GM23248 (cell line): ENCODE measurements at places on chromosomes 13 and 19. TPM values are rescaled to one million over a fixed set of nuclear protein-coding genes. Genes with fewer than 3 reads are reported as not detected.

DNA sequence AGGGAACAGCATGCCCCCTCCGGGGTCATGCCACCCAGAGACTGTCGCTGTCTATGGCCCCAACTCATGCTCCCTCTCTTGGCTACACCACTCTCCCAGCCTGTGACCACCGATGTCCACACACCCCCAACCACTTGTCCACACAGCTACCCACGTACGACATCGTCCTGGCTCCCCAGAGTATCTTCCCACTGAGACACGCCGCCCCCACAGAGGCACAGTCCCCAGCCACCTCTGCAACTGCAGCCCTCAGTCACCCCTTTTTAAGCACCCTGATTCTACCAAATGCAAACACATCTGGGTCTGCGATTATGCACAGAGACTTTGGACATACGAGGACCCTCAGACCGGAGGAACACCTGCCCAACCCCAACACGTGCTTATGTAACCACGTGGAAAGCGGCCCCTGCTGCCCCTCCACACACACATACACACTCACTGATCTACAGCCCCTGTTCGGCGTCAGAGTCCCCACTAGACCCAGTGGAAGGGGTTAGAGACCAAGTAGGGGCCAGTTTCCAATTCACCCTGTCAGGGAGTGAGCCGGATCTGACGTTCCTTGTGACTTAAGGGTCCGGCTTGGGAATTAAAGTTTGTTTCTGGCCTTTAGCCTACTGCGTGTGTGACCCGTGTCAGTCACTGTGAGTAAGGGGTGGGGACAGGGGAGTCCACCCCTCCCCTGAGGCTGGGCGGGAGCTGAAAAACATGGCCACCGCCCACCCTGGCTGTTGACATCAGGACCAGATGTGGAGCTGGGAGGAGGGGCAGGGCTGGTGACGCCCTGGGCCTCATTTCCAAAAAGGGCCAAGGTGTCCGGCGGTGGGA is 11.9 kb upstream of the AXL start:
- no peaks in the 10 kb centered on the region for H3K36me3 ChIP-seq
- 0 out of 2 replicates have a peak overlapping the region, but pooled peaks have one; percentile 1 for H3K27ac ChIP-seq
- H3K4me3 ChIP-seq, result no peak overlapping the region
- DNase-seq, result peak; percentile 60
- H3K27me3 ChIP-seq, result no peaks in the 10 kb centered on the region

DNA sequence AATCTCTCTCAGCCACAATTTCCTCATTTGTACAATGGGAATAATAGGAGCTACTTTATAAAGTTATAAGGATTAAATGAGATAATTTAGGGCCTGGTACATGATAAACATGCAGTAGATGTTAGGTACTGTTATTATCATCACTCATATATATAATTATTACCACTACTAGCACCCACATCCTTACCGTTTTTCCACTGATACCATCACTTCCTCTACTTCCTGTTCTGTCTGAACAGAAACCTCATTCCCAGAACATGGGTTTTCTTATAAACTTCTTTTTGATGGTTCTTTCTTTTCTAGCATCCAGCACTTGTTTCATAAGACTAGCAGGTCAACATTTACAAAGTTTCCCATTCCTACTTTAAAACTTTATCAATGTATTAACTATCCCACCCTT is 6.3 kb downstream of the CDADC1 start:
- DNase-seq, result no peak
- H3K4me3 ChIP-seq, result no peak overlapping the region
- H3K27ac ChIP-seq, result no peak overlapping the region
- peaks cover 31% of the 10 kb centered on the region for H3K36me3 ChIP-seq

The CGB5 gene
- total RNA-seq, result not detected in 2 replicates

The VSTM1 gene
- not detected in 2 replicates for total RNA-seq

DNA sequence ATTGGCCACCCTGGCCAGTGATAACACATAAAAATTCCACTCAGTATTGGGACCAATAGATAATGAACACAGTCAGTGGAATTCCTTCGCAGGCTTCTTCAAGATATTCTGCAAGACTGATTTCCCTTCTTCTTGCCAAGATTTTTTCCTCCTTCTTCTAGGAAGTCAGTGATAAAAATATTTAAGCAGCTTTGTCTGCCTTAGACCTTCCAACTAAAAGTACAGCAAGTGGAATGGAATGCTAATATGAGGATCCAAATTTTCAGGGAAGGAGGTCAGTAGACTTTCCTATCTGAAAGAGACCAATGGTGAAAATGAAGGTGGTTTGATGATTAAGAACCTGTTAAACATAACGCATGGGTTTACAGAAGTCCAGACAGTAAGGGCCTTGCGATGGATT is 9.6 kb downstream of the STARD13 start:
- peak; percentile 71 for DNase-seq
- peaks cover 95% of the 10 kb centered on the region for H3K4me1 ChIP-seq
- peak overlapping the region; percentile 35 for H3K27ac ChIP-seq
- no peaks in the 10 kb centered on the region for H3K27me3 ChIP-seq
- H3K4me3 ChIP-seq, result no peak overlapping the region

DNA sequence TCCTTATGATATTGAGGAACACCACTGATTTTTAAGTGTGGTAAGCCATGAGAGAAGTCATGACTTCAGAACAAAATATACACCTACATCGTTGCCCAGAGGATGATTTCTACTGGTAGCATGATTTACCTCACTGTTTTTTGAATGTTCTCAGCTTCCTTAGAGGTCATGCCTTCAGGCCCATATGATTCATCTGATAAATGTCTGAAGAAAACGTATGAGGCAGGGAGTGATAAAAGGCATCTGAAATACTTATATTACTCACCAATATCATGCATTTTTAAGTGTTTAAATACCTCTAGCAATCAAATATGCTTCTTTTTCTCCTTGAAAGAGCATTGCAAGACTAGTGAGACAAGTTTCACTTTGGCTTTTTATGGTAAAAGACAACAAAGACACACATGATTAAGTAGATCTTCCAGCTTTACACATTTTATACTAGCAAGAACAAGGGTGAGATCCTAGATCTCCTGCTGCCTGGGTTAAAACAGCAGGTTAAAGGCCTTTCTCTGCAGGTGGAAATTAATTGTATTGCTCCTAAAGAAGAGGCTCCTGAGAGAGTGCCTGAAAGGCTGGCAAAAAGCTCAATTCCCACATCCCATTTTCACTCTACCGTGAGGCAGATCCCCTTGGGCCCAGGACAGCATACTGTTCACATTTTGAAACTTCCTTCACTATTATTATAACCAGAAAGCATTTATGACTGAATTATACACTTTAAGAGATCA is 432.4 kb downstream of the SLITRK1 start:
- peak overlapping the region; percentile 48 for H3K27ac ChIP-seq
- peak overlapping the region; percentile 41; the same call in 1 of the 2 replicates for H3K4me3 ChIP-seq
- no peaks in the 10 kb centered on the region for H3K27me3 ChIP-seq
- no peaks in the 10 kb centered on the region for H3K36me3 ChIP-seq

- no peak overlapping the region for H3K4me3 ChIP-seq
- no peaks in the 10 kb centered on the region for H3K27me3 ChIP-seq
- peak; percentile 29 for DNase-seq
- peaks cover 70% of the 10 kb centered on the region for H3K36me3 ChIP-seq
- no peak overlapping the region for H3K27ac ChIP-seq
- no peaks in the 10 kb centered on the region for H3K4me1 ChIP-seq
Observed at GRCh38 chr13:77176350-77176749, 149.4 kb upstream of the FBXL3 start.

The ZNF555 gene
- 4.3 and 7.3 TPM in 2 replicates for total RNA-seq

The ONECUT3 gene
- total RNA-seq, result not detected in 2 replicates

DNA sequence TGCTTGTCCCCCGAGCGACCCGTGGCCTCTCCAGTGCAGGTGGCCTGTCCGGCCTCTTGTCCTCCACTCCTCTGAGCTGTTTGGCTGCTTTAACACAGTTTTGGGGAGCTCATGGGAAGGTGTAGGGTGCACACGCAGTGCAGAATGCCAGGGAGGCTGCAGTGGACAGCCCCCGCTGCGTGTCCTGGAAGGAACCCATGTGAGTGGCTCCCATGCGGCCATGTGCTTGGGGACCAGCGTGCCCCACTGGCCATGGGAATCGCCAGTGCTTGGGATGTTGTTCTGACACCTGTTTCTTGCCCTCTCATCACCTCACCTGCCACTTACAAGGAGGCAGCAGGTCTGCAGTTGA is 22.6 kb upstream of the F7 start:
- H3K4me3 ChIP-seq, result no peak overlapping the region
- no peaks in the 10 kb centered on the region for H3K4me1 ChIP-seq
- no peak overlapping the region for H3K27ac ChIP-seq

DNA sequence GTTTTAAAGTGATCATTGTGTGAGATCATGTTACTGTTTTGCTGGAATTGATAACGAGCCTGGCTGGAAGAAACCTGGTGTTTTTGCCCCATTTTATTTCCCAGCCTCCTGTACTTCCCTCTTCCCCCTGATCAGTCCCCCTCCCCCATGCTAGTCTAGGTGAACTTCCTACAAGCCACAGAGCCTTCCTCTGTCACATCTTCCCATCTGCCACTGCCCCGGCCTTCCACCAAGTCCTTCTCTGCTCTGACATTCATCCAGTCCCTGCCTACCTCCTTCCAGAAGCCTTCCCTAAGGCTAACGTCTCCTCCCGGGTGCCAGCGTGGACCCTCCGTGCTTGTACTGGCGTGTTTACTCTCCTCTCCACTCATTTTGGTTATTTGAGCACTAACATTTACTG is 14.3 kb downstream of the FARP1 start:
- no peaks in the 10 kb centered on the region for H3K4me1 ChIP-seq
- no peak overlapping the region for H3K27ac ChIP-seq
- DNase-seq, result no peak
- H3K4me3 ChIP-seq, result no peak overlapping the region
- no peaks in the 10 kb centered on the region for H3K27me3 ChIP-seq

DNA sequence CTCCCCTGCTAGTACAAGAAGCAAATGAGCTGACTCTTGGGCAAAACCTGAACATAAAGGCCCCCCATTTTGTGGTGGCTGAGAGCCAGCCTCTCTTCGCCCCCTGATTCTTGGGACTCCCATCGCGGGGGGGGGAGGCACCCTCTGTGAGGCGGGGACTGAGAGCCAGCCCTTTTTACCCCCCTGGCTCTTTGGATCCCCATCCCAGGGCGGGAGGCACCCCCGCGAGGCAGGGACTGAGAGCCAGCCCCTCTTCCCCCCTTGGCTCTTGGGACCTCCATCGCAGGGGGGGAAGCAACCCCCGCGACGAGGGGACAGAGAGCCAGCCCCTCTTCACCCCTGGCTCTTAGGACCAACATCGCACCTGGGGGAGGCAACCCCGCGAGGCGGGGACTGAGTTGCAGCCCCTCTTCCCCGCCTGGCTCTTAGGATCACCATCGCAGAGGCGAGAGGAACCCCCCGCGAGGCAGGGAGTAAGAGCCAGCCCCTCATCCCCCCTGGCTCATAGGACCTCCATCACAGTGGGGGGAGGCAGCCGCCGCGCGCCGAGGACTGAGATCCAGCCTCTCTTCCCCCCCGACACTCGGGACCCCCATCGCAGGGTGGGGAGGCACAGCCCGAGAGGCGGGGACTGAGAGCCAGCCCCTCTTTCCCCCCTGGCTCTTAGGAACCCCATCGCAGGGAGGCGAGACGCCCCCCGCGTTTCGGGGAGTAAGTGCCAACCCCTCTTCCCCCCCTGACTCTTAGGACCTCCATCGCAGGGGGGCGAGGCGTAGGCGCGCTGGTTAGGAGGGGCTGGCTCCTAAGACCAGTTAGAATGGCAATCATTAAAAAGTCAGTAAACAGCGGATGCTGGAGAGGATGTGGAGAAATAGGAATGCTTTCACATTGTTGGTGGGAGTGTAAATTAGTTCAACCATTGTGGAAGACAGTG is 2428.4 kb upstream of the PCDH20 start:
- H3K4me3 ChIP-seq, result no peak overlapping the region
- H3K27ac ChIP-seq, result no peak overlapping the region

The CD33 gene
- total RNA-seq, result not detected in 2 replicates
